ENCODE measurements at places on chromosomes 12 and 14. TPM values are rescaled to one million over a fixed set of nuclear protein-coding genes. Genes with fewer than 3 reads are reported as not detected.

EFS gene
- polyA plus RNA-seq, result 52.0 TPM

NINJ2 gene
- 5.8 TPM for polyA plus RNA-seq

- DNase-seq, result no peak
These were observed 32.8 kb downstream of the GTF2A1 start for GRCh38 chr14:81187832-81188522.

ADCY4 gene
- polyA plus RNA-seq, result 23.7 TPM

GRCh38 chr14:20631880-20632389, 9.6 kb downstream of the OR6S1 start:
- DNase-seq, result peak; percentile 62

ADGRD1 gene
- polyA plus RNA-seq, result 7.9 TPM

DNA sequence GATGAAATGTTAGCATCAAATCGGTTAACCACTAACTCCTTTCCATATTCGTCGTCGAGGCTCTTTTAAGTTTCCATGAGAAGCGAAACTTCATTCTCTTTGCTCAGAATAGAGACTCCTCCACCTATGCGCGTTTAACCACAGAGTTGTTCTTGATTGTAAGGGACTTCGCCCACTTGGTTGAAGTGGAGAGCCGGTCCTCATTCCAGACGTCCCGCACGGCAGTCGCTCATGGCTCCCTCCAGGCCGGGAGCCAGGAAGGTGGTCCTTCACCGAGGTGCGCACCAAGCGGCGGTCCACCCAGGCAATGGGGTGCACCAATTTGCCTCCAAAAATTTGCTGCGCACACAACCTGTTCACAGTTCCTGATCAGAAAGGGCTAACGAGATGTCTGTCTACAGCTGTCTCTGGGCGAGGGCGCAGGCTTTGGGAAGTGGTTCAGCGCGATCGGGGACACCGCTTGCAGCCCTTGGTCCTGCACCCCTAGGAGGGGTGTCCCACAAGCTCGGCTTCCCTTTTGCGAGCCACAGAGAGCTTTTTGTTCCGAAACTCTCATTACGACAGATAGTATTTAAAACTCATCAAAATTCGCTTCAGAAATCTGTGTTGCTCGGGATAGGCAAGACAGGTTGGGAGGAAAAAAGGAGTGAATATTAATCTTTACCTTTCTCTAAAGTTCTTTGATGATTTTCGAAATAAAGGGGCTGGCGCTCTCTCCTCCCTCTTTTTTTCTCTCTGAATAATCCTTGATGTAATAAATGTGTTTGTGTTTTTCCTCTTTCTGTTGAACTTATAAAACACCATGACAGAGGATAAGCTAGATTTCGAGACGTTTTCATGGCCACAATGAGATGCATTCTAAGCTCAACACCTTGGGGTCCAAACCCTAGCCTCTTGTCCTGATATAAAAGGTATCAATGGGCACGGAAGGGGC, 6.4 kb upstream of the ALX1 start:
- DNase-seq, result no peak

LYZ gene
- 51.8 TPM for polyA plus RNA-seq

DNA sequence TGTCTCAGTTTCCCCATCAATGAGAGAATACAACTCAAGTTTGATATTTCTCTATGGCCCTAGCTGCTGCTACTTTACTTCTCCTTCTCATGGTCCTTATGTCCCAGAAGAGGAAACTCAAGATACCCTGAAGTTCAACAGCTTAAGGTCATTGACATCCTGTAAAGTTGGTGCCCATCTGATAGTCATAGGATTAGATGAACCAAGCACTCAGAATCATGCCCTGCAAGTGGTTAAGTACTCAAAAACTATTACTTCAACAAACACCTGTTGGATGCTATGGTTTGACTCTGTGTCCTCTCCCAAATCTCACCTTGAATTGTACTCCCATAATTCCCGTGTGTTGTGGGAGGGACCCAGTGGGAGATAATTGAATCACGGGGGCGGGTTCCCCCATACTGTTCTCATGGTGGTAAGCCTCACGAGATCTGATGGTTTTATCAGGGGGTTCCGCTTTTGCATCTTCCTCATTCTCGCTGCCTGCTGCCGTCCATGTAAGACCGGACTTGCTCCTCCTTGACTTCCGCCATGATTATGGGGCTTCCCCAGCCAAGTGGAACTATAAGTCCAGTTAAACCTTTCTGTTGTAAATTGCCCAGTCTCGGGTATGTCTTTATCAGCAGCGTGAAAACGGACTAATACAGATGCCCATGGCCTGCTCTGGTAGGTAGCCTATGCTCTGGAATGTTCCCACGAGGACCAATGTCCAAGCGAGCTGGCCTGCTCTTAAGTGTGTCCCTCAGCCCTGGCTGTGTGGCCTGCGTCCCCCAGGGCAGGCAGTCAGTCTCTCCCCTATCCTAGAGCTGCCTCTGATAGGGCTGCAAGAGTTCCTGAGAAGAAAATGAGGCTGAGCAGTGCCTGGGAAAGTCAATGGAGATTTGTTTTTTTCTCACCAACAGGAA, 18.1 kb downstream of the CAMKK2 start:
- DNase-seq, result no peak

DNA sequence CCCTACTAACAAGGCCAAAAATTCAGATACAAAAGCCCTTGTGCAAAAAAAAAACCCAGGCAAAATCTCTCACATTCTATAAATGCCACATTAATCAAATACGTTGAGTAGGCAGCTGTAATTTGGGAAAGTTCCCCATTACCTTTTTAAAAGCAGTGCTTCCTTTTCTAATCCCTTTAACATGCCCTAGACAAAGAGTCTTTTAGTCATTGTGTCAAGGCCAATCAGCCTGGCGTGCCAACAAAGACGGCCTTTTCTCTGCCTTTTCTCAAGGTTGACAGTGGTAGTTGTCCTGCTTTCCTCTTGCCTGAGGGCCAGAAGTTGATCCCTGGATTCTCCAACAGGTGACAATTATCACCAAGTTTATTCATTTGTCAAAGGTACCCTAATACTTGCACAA, 62.5 kb upstream of the METAP2 start:
- no peak for DNase-seq

POC1B gene
- polyA plus RNA-seq, result 10.6 TPM

ENO2 gene
- 10.9 TPM for polyA plus RNA-seq

TC2N gene
- 1.5 TPM for polyA plus RNA-seq

DNA sequence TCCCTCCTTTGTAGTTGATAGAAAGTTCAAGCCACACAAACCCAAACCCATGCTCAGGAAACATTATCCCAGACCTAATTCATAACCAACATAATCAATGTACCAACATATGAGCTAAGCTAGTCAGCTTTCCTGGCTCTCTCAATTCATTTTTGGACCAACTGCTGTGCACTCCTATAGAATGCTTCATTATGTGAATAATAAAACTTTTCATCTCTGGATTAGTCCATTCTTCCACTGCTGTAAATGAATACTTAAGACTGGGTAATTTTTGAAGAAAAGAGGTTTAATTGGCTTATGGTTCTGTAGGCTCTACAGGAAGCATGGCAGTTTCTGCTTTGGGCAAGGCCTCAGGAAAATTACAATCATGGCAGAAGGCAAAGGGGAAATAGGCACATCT, 651.9 kb downstream of the RERGL start:
- DNase-seq, result no peak

GRCh38 chr12:132222096-132222807, 78.0 kb downstream of the NOC4L start:
- DNase-seq, result no peak

- no peak for DNase-seq
These were observed 94.8 kb downstream of the LRP6 start for GRCh38 chr12:12171991-12172511.

DNA sequence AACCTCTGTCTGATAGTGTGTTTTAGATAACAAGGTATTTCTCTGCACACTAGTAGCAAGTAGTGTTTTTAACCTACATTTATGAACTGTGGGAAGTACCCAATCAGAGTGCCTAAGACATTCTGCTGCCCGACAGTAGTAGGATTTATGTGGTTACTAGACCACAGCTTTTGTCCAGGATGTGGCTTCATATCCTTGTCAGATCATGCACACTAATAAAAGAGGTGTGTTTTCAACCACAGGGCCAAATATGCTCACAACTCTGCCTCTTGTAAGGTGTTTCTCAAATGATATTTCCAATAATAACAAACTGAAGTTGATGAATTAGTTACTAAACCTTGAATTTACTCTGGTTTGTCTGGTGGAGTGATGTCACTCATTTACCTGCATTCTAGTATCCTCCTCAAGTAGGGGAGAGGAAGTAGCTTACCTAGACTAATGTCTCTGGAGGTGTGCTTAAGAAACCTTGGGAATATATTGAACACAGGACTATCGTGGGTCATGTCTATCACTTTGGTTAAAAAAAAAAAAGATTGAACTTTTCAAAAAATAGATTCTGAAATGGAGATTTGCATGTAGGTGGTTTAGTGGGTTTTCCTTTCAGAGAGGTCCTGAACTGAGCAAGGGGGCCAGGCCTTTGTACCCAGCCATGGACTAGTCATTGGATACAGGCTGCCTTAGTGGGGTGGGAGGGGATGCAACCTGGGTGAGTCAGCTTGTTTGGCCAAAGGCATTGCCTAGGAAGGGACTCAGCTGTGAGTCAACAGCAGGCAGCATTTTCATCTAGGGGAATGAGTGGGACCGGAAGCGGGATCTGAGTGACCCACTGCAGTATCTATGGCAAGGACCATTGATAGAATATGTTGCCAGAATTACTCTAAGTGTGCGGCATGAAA, 14.1 kb downstream of the FBXW8 start:
- no peak for DNase-seq

CACNA2D4 gene
- polyA plus RNA-seq, result 1.7 TPM

GLS2 gene
- not detected for polyA plus RNA-seq

- DNase-seq, result no peak
These were observed 1493.0 kb downstream of the AACS start for GRCh38 chr12:126558219-126558618.

DNA sequence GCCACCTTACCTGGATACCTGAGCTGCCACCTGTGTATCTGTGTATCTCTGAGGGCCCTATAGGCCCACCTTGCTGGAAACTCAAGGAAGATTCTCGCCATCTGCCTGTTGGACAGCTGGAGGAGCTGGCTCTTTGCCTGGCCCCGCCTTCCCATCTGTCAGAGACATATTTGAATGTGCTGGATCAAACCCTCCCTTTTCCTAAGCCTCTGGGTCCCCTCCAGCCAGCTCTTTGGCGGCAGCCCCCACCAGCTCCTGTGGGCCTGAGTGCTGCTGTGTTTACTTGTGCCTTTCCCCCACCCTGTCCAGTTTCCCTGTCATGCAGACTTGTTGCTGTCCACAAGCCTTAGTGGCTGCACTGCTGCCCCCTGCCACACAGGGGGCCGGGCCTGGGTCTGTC, 55.9 kb upstream of the SRSF5 start:
- peak; percentile 92 for DNase-seq
